ENCODE measurements at places on chromosomes 5 and 9.

GRCh38 chr5:159456722-159457465 lies 126.6 kb upstream of the IL12B start:
- DNase-seq, result no peak

DNA sequence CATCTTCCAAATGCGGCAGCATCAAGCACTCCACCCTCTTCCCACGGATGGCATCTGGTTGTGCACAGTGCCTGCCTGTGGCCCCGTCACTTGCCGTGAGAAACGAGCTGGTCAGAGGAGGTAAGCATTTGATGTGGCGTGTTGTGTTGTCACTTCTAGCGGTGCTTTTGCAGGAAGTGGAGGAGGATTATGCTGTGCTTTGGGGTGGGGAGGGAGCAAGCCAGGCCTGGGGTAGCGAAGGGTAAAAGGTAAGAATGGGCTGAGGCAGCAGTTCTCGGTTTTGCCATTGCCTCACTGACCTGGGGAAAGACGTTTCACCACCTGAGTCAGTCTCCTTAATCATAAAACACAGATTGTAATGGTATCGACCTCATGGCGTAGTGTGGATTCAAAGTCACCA lies 2.3 kb upstream of the POMT1 start:
- no peak for DNase-seq

DNA sequence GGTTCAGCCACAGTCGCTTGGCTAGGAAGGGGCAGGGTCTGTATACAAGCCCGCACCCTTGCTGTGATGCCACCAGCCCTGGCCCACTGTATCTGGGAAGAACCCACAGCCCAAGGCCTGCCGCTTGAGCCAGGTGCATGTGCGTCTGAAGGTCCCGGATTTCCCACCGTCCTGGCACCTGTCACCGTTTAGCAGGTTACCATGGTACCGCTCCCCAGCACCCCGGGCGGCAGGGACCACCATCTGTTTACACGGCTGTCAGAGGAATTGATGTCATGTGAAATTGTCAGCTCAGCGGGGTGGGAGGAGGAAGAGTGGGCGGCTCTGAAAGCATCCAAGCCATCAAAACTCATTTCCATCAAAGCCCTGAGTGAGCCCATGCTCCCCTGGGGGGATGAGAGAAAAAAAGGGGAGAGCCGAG lies 92.7 kb downstream of the HRH2 start:
- DNase-seq, result no peak

GRCh38 chr5:140794595-140795258 lies at the start of gene PCDHA2:
PCDHA2 (plus strand) TSS chr5:140794852.
- DNase-seq, result peak; percentile 81

GRCh38 chr9:37438359-37438758 lies 15.9 kb downstream of the GRHPR start:
- DNase-seq, result no peak

DNA sequence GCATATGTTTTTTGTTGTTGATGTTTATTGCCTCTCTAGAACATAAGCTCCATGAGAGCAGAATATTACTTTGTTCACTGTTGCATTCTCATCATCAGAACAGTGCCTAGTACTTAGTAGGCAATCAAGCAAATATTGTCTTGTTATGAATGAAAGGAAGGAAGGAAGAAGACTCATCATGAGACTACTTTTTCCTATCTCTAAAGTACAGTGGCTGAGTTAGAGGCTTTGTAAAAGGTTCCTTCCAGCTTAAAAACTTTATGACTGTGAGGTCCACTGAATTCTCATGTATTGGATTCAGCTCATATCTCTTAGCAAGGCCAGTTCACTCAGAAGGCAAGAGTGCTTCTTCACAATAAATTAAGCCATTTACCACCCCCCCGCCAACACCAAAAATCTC lies 171.8 kb upstream of the NR3C1 start:
- DNase-seq, result no peak

- DNase-seq, result no peak
Measured at GRCh38 chr9:108254236-108254635, 601.5 kb downstream of the ACTL7B start.

DNA sequence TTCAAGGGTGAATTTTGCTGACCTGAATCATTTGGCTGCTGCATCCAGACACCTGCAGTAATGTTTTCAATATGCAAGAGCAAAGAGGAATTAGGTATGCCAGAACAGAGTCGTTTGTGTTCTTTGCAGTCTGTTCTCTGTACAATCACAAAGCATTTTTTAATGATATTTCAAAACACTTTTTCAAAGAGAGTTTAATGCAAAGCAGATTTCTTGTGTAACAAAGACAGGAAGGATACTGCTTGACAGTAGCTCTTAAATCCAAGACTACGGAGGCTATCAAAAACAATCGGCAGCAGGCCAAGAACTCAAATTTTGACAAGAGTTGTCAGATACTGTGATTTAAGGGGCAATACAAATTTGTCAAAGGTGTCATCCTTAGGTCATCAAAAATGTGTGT lies 341.9 kb downstream of the GADD45G start:
- no peak for DNase-seq

- DNase-seq, result no peak
Measured at GRCh38 chr9:106333481-106333880, 529.5 kb upstream of the ZNF462 start.

- DNase-seq, result no peak
Measured at GRCh38 chr5:136200761-136201160, 7.8 kb upstream of the SMIM32 start.

DNA sequence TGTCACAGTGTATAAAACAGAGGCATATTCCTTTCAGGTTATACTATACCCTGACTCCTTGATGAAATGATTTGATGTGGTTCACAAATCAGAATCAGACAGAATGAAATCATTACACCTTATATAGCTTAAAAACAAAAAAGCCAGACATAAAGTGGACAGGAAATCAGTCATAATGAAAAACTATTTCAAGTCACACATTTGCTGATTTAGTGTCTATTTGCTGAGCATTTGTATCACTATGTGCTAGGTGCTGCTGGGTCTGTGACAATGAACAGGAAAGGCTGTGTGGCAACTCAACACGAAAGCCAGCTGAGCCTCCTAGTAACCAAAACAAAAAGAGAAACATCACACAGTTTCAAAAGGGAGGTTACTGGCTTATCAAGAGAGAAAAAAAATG lies 194.0 kb downstream of the EFNA5 start:
- no peak for DNase-seq

DNA sequence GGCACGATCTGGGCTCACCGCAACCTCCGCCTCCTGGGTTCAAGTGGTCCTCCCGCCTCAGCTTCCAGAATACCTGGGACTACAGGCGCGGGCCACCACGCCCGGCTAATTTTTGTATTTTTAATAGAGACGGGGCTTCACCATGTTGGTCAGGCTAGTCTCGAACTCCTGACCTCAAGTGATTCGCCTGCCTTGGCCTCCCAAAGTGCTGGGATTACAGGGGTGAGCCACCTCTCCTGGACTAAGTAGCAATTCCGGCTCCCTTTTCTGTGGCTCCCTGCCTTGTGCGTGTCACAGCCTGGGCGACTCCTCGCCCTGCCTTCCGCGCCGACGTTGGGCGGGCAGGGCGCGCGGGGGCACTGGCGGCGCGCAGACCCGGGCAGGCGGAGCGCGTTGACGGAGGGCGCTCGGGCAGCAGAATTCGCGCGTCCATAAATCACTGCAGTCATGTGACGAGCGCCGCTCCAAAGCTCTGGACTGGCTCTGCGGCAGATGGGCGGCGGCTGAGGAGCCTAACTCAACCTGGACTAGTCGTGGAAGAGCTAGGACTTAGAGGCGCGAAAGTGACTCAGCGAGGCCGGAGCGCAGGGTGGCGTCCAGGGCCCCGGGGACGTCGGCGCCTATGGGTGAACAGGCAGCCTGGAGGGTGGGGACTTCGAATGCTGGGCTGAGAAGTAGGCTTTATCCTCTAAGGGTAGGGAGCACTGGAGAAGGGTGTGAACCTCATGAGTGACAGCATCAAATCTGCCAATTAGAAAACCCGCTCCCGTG lies 1.4 kb upstream of the CIZ1 start:
- DNase-seq, result no peak

DNA sequence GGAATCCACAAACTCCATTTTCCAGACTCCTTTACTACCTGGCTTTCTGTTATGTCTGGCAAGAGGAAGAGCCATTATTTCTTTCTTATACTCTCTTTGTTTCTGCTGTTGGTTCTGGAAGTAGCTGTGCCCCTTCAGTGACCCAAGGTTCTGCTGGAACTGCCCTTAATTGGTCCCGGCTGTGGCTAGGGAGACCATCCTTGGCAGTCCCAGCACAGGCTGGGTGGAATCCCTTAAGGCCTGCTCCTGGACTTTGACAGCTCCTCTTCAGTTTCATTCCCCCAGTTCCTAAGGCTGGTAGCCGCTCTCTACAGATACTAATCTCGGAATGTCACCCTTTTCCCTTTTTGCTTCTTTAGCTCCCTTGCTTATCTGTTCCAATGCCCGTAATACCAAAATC lies 81.9 kb upstream of the GLIS3 start:
- DNase-seq, result no peak

- no peak for DNase-seq
Measured at GRCh38 chr9:34658461-34658860, 4.0 kb downstream of the CCL27 start.

DNA sequence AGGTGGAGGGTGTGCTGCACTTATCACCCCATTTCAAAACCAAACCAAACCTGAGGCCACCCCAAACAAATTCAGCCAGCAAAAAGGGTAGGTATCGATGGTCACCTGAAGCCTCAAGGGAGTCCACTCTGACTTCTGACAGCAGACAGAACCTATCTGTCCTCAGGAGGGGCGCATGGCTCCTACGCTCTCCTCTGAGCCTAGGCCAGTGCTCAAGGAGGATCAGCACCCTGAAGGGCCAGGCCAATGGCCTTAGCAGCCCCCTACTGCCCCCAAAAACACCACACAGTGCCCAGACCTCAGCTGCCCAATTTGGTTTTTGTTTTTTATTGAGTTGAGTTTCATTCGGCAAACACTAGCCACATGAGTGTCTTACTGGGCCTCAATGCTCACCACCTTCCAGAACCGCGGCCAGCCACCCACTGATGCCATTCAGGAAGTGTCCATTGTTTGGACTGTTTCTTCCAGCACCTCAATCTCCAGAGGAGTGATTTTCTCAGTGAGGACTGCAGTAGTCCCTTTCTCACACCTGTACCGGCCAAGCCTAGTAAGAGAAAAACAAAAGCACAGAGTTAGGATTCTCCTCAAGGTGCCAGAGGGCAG lies 62.0 kb downstream of the PSMB7 start:
- DNase-seq, result no peak

DNA sequence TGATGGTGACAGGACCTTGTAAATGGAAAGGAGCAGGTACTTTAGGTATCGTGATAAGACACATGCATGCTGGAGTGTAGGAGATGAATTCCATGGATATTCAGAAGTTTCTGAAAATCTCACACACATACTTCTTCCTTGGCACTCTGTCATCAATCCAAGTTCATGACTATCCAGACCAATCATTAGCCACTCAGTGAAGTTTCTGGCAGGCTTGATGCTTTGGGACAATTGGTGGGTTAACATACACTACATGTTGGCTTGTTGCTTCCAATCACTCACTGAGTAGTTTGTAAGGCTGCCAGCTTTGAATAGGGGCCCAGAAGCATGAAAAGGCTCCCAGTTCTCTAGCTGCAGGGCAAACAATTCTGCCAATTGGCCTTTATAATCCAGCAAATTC lies 147.6 kb downstream of the CEMIP2 start:
- DNase-seq, result no peak

DNA sequence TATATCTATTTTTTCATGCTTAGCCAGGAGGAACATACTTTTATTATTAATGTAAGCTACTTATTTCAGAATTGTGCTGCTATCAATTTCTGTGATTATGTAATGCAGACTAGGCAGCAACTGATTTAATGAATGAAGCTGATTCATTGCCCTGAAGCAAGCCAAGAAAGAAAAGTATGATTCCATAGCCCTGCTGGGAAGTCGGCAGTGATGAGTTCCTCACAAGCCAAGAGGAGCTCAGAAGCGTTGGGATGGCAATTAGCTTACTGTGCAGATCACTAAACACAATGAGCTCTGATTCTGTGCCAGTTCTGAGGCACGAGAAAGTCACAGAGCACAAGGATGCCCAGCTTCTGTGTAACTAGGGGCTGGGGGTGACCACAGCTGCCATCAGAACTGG lies 254.3 kb upstream of the KLF9 start:
- DNase-seq, result no peak

GRCh38 chr5:180041301-180042274 lies 30.0 kb downstream of the RNF130 start:
- no peak for DNase-seq

Data from HuH-7.5 (cell line).